Activated T-cell treated with anti-CD3 and anti-CD28 coated beads, Interleukin-2, amount 50 U/mL, for 4 hours (primary cell): ENCODE measurements at places on chromosomes 5 and 9.

DNA sequence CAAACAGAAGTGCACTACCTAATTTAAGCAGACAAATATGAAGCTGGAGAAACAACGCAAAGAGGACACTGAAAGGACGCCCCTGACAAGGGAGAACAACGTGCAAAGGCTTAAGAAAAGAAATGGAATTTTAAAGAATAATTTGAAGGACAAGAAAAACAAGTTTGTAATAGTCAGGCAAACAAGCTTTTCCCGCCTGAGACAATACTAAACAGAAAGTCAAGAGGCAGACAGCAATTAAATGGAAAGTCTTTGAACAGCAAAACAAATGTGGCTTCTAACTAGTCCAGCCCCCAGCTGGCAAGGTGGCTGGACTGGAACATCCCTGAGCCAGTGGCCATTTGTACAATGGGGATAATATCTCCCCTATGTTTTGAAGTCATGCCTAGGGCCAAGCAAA lies 63.3 kb downstream of the SIL1 start:
- no peak for DNase-seq

GRCh38 chr9:88975966-88976889 lies 15.0 kb upstream of the S1PR3 start:
- DNase-seq: no peak

DNA sequence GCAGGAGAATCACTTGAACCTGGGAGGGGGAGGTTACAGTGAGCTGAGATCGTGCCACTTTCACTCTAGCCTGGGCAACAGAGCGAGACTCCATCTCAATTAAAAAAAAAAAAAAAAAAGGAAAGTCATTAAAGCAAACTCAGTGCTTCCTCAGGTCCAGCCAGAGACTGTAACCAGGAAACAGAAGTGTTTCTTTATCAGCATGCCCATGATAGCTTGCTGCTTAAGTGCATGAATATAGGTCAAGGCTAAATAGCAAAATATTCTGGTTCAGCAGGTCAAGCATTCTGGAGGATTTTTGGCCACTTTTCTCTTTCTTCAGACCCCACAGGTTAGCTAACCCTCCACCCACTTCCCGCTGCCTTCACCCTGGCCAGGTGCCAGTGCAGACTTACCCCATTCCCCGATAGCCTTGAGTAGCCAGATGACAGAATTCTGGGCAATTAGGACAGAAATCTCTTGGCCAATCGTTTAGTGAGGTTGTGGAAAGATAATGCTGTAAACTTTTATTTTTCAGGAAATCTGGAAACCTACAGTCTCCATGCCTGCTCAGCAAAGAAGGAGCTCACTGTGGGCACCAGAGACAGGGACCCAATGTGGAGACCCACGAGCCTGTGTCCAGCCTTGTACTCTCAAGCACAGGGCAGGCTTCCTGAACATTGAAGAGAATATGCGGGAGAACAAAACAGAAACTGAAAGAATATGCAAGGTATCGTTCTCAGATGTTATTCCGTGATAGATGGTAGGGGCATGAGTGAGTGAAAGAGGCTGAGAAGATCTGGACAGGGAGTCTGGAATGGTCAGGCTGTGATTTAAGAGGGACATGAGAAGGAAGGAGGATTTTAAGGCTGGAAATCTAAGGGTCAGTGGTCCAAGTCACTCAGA lies 4.2 kb upstream of the UGT3A2 start:
- no peak for DNase-seq

DNA sequence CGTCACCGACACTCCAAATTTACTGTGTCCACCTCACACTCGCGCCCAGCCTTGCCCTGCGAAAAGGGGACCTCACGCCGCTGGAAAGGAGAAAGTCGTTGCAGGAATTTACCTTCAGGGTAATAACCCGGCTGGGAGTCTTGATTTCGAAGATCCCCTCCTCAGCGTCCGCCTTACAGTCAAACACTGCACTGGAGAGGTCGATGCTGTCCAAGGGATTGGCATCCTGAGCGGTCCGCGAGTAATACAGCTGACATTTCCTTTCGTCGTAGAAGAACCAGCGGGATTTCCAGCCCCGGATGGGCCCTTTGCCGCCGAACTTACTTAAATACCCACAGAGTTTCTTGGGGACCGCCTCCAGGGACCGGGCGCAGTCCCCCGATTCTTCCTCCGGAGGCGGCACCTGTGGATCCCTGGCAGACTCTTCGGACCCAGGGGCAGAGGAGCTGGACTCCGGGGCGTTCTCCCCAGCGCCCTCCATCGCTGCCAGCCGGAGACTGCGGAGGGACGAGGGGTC lies 330 bp downstream of the TBC1D2 start:
- no peak for DNase-seq

DNA sequence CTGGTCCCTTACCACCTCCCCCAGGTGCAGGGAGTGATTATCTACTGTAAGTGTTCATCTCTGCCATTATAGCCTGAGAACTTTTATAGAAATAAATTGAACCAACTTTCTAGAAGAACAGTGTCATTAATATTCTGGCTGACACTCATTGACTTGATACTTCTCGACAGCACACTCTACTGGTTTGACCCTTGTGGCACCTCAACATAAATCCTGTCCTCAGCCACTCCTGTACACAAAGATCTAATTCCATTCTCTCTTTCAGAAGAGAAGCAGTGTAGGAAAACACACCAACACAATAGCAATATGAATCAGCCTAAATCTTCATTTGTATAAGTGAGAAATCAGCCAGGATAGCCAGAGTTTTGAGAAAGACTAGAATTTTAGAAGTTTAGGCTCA lies 417.7 kb downstream of the TAF11L14 start:
- DNase-seq: no peak

DNA sequence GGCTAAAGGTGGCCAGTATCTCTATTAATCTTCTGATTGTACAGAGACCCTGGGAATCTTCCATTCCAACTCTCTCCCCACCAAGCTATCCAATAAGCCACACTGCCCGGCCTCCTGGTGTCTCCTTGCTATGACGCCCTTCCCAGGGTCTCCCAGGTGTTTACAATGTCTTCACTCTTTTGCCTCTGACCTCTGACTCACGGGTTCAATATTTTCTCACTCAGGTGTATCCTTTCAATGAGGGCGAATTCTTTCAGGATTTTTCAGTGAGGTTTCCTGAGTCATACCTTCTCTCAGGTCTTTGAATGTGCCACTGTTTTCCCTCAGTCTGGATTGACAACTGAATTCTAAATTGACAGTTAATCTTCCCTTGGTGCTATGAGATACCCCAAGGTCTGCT lies 53.7 kb upstream of the IRX4 start:
- DNase-seq: no peak

DNA sequence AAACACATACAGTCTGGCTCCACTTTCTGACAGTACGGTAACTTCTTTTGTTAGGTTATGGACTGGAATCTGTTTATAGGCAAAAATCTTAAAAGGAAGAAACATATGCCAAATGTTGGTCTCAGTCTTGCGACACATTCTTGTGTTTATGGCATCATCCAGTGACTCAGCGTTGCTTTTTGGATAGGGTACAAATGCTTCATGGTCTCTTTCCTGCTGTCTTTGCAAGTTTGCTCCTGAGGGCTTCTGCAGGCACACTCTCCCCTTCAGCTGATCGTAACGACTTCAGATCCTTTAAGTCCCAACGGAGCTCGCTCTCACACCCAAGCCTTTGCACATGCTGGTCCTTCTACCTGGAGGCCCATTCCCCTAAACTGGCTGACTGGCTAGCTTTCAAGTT lies 23.6 kb upstream of the TNFSF8 start:
- no peak for DNase-seq

- DNase-seq: no peak
These were observed 2.0 kb downstream of the PCDHGB5 start for GRCh38 chr5:141399555-141400258.

DNA sequence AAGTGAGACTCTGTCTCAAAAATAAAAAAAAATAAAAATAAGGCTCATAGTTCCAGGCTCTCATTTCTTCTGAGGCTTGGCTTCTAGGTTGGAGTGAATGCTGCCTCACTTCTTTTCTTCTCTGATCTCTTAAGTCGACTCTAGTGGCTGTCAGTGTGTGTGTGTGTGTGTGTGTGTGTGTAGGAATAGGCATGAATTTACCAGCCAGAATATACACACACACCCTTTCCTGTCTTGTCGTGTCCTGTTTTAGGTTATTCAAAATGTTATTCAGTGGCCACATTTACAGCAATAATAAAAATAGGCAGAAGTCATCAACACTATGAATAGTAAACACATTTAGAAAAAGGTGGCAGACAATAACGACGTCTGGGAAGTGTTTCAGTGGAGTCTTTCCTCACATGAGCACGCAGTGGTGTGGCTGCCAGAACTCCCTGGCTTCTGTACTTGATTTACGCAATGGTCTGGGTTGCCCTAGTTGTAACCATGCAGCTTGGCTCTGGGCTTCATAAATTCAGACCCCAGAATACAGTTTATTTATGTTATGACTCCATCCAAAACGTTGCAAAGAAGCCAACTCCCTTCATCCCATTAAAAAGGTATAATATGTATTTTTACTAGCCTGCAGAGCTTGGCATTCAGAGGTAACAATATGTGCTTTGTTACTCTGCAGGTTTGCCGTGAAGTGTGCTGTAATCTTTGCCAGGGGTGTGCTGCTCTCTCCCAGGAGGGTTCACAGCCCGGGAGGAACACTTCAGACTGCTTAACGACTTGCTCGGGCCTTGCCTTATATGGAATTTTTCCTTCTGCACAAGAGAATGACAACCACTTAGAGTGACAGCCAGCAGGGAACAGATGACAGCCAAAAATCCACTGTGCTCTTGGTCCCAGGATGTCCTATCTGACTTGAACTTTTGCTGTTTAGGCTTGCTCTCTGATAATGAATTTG lies 34.4 kb upstream of the PALM2AKAP2 start:
- no peak for DNase-seq

GRCh38 chr9:81490605-81491331 lies 198.6 kb downstream of the TLE1 start:
- DNase-seq: no peak

- DNase-seq: no peak
These were observed 101.6 kb upstream of the PCA3 start for GRCh38 chr9:76662476-76663281.

- no peak for DNase-seq
These were observed 55.6 kb upstream of the UBAC1 start for GRCh38 chr9:136016572-136017288.

- no peak for DNase-seq
These were observed 13.6 kb downstream of the CMBL start for GRCh38 chr5:10293907-10294662.

GRCh38 chr9:114687034-114687433 lies 5.0 kb upstream of the TEX48 start:
- no peak for DNase-seq

DNA sequence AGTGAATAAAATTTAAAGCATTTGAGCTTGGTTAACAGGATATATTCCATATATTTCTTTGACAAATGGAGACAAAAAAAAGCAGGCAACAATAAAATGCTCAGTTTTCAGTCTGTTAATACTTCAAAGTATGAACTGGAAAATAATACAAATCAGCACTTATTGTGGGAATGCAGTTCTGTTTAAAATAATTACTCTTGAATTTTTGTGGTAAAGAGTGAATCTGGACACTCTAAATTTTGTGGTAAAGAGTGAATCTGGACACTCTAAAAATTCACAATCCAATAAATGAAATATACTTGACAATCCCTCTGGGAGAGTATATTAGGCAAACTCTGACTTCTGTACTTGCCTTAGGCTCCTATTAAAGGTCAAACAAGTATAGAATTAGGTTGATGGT lies 141.9 kb upstream of the RASA1 start:
- DNase-seq: no peak

DNA sequence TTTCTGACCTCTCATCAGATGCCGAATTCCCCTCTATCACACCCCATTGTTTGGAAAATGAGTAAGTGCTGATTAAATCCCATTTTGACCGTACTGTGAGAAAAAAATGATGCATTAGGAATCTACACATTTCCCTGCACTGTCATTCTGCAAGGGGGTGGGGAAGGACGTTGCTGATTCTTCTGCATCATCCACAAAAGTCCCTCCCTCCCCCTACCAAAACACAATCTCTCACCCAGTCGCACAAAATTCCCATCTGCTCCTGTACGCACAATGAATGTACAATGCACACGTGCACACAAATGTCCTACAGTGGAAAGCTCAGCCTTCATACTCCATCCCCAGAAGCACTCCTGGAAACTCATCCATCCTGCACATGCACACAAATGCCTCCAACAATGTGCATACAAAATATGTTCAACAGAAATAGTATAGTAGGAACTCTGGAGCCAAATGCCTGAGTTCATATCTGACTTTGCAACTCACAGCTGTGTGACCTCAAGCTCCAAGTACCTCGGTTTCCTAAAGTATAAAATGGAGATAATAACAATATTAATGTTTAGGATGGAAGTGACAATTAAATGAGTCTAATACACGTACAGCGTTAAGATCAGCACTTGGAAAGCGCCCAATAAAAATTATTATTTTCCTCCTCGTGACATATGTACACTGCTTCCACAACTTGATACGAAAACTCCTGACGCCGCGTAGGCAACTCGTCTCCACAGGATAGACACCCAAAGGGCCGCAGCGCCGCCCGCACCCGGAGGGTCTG lies 809 bp downstream of the TNIP1 start:
- DNase-seq: no peak

DNA sequence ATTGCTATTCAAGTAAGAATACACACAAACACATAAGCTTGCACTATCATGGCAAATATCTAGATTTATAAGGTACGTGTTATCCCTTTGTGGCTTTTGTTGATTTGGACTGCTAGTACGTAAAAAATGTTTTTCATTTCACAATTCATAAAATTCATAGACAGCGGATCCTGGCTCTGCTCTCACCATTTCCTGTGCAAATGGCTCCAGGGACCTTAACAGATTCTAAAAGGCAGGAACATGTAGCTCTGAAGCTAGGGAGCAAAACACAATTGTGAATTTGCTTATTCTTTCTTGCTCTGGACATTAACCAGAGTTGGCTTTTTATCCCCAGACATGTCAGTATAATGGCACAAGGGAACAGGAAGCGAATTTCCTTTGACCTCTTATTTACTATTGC lies 1019.9 kb upstream of the WWC1 start:
- DNase-seq: no peak

DNA sequence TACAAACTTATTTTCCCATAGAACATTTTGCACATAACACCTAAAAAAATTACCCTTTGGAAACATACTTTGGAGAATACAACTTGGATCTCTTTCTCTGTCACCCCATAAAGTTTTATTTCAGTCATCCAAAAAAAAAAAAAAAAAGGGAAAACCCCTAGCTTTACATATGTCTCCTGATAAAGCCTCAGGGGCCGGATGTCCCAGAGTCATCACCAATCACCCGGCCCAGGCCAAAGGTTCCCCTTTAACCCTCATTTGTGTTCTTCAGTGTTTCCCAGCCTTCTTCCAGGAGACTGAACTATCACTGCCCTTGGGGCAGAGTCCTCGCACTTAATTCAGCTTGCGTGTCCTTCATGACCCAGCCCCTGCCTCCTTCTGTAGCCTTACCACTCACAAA lies 28.8 kb downstream of the ANXA6 start:
- no peak for DNase-seq

- DNase-seq: no peak
These were observed 122.7 kb downstream of the GRIA1 start for GRCh38 chr5:153613144-153613543.
